ENCODE measurements at places on chromosomes 13 and 19.

- DNase-seq: no peak
These were observed 811.5 kb upstream of the ATXN8OS start for GRCh38 chr13:69296130-69296529.

DNA sequence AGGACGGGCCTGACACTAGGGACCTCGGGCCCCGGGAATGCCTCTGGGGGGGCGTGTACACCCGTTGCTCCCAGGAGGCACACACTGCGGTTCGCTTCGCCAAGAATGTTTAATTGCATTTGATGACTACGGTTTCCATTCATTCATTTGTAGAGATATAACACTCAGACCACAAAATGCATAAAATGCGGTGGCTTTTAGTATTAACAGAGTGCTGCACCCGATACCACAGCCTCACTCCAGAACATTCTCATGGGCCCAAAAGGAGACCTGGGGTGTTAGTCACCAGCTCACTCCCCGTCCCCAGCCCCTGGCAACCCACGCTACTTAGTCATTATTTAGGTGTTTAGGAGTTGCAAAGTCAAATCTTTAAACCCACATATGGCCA, 21.8 kb downstream of the HCN2 start:
- no peak for DNase-seq

GRCh38 chr13:49571299-49572240, 13.8 kb downstream of the RCBTB1 start:
- DNase-seq: no peak

GRCh38 chr19:32819419-32820400, 49.9 kb downstream of the SLC7A9 start:
- DNase-seq: no peak
